CD14-positive monocyte (primary cell): ENCODE measurements at places on chromosomes 11 and 22.

DNA sequence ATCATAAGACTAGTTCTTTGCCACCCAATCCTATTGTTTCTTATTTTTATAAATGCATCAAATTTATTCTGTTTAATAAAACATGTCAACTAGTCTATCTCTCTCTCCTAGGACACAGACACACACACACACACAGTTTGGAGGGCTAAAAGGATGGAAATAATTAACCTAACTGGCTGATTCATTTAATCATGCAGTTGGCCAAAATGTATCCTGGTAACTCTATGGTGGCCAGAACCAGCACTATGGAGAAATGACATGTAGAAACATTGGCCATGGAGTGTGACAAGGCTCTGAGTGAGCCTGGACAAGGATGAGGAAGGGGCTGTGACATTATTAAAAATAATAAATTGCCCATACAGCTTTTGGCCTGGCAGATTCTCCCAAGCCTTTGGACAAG is 64.1 kb downstream of the CLPB start:
- no peak for DNase-seq

GRCh38 chr22:48262596-48263430 is 1500.4 kb downstream of the TBC1D22A start:
- no peak for DNase-seq

GRCh38 chr11:70176940-70177689 is 26.0 kb upstream of the FADD start:
- DNase-seq = peak; percentile 34

- DNase-seq = no peak
Measured at GRCh38 chr11:46850829-46851380, 4.8 kb upstream of the CKAP5 start.

DNA sequence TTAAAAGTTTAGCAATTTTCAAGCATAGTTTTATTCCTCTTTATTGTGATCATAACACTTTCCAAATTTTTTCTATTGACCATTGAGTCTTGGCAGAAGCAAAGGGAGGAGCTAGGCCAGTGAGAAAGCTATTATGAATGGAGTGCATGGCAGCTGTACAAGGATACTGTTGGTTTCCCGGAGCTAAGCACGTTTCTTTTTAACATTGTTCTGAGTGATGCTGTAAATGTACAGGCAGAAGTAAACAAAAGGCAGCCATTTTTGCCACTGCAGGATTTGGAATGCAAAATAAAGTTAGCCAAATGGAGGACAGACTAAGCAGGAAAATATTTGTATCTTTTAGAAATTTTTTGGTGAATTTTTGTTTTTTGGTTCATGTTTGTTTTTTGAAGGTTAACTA is 16.2 kb downstream of the CBL start:
- DNase-seq = no peak

GRCh38 chr11:34552270-34552669 is 38.7 kb upstream of the ELF5 start:
- peak; percentile 14 for DNase-seq

DNA sequence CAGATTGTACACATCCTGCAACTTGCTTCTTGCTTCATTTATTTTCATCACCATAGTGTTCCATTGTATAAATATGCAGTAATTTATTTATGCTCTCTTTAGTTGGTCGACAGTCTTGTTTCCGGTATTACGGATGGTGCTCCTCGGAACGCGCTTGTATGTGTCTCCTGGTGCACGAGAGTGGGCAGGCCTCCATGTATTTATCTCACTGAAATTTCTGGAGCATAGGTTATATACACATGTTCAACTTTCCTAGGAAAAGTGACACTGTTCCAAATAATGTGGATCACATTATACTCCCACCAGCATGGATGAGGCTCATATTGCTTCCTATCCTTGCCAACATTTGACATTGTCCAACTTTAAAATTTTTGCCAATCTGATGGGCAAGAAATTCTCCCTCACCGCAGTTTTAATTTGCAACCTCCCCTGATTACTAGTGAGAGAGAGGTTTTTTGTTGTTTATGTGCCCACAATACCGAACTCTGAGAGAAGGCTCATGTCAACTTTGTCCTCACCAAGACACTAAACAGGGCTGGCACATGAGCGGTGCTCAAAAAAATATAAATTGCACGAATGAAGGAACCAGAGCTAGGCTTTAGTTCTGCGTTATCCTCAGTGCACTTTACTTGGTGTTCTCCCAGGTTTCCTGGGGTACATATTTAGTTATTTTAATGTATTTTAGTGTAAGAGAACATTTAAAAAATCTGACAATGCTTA is 3.8 kb downstream of the CSNK2A3 start:
- no peak for DNase-seq

DNA sequence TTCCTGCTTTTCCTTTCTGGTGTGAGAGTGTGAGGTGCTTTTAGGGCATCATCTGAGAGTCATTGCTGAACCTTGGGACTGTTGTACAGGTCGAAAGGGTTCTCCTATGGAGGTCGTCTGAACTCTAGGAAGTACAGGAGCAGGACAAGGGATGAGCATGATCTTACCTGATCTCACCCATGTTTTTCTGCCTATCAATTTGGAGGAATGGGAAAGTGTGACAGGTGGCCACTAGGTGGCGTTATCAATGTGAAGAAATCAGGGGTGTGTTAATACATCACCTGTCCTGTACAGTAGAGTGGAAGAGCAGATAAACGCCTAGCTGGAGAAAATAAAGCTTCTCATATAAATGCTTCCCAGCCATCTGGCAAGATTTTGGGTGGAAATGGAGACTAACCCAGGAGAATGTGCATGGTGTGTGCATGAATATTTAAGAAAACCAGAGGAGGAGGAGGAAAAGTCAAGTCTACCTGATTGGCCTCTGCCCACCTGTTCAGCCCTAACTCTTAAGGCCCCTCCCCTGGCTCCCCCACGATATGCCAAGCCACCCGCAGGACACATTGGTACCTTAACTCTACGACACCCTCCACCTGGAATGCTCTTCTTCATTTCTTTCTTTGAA is 72.0 kb upstream of the NARS2 start:
- DNase-seq = peak; percentile 24

DNA sequence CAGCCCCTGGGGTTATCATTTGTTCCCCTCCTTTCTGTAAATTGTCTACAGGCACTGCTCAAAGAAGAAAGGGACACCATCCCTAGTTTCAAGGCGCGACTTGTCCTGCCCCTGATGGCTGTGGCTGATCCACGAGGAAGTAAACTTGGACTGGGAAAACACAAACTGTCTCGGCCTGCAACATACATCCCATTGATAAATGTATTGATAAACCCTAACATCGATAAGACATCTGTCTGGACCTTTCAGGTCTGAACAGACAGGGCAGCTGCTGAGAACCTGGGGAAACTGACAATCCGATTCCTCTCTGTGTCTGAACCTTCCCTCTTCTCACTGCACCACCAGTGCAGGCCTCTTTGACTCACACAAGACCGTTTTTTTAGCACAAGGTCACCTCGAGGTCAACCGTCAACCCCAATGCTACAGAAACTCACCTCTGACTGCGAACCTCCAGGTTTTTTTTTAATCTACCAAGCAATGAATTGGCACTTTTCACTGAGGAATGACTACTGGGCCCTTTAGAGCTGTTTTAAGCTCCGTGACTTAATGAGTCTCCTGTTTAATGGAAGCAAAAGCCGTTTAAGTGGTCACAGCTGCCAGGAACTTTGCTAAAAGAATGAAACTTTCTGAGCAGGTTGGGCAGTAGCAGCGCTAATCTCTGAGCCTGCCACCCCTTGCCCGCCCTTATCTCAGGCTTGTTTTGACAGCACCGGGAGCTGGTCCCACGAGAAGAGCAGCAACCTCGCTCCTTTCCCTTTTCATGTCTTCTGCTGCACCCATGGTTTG is 203.8 kb upstream of the TMEM45B start:
- DNase-seq = no peak

DNA sequence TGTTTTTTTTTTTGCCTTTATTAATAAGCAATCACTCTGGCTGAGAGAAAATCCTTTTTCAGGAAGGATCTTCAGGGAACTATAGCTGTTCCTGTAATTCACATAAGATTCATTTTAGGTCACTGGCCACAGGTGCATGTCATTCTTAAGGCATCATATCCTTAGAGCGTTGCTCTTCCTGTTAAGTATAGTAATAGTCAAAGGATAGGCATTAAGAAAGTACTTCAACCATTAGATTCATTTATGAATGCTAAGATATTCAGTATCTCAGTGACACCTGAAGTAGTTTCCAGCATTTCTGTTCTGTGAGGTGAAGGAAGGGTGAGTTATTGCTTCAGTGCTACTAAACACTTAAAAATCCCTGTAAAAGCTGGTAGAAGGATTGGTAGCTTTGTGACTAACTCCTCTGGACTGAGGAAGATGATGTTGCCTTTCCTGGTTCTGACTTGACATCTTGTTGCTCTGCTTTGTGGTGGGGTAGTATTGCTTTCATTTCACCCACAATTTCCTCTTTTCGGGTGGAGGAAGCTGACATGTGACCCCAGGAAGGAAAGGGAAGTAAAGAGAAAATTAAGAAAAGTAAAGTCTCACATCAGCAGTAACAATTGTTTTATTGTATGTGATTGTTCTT is 34.7 kb downstream of the RNF169 start:
- DNase-seq = peak; percentile 91

DNA sequence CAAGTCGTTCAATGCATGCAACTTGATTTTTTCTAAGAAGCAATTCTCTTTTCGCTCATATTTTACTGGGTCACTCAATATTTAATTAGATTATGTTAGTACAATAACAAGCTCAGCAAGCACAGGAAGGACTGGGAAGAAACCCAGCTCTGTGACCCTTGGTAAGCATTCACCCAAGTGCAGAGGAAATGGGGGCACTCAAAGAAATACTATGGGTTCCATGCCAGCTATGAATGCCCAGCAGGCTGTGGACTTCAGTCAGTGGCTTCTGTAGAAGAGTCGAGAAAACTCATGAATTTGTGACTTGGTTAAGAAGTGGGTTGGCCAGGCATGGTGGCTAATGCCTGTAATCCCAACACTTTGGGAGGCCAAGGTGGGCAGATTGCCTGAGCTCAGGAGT is 123.6 kb downstream of the GALNT18 start:
- no peak for DNase-seq

- DNase-seq = no peak
Measured at GRCh38 chr11:134657631-134658030, 245.6 kb upstream of the B3GAT1 start.

GRCh38 chr11:45005106-45005505 is 54.4 kb upstream of the TP53I11 start:
- no peak for DNase-seq

GRCh38 chr11:41190437-41191082 is 268.9 kb downstream of the LRRC4C start:
- DNase-seq = no peak

DNA sequence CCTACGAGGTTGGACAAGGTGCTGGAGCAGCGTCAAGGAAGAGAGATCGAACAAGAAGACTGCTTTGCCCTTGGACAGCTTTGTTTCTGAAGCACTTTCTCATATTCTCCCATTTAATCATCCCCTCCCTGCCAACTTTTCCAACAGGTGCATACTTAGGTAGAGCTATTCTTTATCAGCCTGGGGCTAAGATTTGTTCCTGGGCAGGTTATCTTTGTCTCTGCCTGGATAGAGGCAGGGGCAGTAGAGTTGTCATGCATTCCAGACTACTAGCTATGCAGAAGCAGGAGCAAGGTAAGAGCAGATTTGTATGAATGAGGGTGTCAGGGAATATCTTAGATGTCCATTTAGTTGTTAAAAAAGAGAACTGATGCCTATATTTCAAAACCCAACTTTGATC is 82.3 kb downstream of the PTPRJ start:
- DNase-seq = no peak

- DNase-seq = no peak
Measured at GRCh38 chr11:28738549-28738948, 630.4 kb downstream of the METTL15 start.

- no peak for DNase-seq
Measured at GRCh38 chr11:10397226-10397987, 57.7 kb upstream of the AMPD3 start.
